ENCODE measurements at places on chromosomes 3 and 15.

DNA sequence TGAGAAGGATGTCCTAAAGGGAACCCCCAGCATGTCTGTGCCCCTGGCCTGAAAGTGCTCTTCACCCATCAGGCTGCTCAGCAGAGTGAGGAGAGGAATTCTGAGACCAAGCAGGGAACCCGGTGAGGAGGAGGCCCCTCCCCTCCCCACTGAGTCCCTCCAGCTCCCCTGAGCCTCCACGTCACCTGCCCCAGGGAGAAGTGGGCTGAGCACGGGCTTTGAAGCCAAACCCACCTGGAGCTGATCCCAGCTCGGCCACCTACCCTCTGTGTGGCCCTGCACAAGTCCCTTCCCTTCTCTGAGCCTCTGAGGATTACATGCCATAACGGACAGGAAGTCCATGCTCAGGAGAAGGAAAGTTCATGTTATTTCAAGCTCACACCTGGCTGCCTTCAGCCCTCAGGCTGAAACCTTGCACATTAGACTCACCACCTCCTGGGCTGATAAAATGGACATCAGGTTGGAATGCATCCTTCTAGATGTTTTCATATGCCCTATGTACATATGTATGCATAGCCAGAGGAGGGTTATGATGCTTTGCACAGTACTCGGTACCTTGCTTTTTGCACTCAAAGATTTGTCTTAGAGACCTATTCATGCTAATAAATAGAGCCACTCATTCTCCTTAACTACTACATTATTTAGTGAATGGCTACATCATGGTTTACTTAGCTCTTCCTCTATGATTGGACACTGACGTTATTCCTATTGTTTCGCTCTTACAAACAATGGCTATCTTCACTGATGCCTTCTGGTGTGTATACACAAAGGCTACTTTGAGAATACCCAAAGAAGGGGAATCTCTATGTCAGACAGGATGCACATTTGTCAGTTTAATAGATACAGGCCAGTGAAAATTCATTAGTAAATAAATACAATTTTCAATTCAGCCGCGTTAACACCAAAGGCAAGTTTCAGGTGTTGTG lies 31.6 kb upstream of the GATA2 start:
- no peak for DNase-seq

DNA sequence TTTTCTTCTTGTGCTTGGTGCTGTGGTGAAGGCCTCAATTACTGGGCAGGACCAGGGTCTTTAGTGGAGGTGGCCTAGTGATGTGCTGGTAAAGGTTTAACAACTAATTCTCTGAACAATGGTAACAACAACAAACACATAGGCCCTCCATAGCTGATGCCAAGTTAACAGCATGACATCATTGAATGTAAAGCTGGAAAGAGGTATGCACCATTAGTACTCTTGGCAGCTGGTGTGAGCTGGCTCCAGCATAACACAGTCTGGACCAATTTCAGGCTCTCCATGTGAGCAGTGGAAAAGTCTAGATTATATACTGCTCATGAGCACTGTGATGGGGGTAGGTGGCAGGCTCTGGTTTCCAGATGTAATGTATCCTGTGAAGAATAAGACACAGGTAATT lies 61.8 kb downstream of the SLC7A14 start:
- no peak for DNase-seq

DNA sequence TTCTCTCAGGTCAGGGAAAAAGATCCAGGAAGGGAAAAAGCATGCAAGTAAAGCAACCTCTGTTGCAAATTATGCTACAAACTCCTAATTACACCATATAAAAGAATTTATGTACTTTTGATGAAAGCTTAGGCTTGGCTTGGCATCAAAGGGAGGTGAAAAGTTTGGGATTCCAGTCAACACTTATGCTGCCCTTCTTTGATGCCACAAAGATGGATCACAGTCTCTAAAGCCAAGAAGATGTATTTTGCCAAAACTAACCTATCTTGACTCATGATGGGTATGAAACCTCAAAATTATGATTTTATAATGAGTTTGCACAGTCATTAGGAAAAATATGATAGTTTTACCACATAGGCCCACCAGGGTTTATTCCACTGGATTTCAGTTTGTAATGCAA lies 101.0 kb upstream of the CCDC80 start:
- no peak for DNase-seq

DNA sequence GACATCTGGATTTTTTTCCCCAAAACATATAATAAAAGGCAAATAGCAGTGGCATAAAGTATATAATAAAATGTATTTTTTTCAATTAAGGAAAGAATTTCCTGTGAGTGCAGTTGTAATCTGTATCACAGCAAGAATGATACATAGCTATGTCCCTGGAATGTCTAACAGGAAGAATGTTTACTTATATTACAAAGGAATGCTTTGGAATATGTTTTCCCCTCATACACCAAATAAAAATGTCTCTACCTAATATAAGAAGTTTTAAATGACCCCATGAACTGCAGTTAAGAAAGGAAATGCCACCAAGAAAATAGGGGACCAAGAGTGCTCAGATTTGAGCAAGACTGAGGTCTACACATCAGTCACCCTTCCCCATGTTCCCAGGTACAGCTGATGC lies 38.0 kb upstream of the ATP11B start:
- DNase-seq = no peak

DNA sequence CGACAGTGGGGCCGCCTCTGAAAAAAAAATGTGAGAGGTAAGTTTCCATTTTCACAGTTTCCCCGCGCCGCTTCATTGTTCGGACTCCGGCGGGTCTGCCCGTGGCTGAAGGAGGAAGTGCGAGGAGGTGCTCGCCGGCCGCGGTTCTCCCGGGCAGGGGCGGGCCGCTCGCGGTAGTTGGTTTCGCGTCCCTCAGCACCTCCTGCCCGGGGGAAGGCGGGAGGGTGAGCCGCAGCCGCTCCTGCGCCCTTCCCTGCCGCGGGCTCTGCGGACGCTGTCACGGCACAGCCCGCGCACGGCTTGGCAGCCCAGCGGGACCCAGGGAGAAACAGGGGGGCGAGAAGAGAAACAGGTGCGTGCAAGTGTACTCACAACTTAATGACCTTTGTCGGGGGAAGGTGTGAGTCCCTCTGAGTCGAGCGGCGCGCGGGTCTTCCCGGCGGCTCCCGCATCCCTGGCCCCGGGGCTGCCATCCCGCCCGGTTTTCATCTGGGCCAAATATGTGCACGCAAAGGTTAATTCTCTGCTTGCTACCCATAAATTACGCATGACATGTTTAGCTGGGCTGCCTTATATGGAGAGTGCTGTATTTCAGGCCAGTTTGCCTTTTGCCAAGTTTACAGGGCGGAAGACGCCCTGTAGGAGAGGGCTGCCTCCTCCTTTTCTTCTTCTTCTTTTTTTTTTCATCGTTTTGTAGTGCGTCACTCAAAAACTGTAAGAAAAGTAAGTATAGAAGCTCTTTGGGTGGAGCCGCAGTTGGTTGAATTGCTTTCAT lies 514 bp downstream of the MBNL1 start:
- DNase-seq = peak; percentile 69

DNA sequence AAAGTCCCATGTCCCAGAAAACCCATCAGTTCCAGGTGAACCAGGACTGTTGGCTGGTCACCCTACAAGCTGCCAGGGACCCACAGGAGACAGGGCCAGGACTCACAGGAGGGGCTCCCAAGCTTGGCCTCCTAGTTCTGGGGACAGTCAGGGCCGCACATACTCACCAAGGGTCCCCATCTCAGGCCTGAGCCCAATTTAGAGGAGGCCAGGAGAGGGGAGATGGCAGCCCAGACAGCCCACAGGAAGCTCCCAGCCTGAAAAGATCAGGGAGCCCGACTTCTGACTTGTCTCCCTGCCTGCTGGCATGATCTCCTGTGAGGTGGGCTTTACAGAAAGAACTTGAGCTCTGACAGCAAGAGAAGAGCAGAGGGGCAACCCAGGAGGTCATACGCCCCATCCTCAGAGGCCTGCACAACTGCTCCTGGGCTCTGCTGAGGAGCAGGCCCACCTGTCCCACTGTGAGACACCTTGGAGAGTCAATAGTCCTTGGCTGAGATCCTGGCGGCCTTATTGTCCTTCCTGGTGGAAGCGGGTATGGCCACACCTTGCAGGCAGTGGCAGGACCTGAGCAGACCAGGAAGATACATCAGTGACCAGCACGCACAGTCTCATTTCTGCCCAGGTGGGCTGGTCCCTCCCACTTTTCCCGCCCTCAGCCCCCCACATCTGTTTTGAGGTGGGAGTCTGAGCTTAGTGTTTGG lies 2.5 kb upstream of the ISLR start:
- DNase-seq = no peak

DNA sequence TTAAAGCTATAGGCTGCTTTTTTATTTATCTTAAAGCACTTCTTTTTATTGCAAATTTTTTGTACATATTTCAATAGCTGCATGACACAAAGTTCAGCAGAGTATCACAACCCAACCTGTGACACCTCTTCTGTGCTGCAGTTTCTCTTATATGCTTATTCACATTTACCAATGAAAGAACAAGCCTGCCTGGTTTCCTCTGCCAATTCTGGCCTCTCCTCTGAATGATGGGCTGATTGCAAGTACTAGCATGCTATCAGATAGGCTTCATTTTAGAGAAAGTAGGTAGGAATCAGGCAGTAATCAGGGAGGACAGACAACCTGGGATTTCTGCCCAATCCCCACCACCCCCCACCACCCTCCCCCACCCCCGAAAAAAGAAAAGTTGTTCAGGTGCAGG lies 26.6 kb downstream of the ACKR4 start:
- peak; percentile 21 for DNase-seq

DNA sequence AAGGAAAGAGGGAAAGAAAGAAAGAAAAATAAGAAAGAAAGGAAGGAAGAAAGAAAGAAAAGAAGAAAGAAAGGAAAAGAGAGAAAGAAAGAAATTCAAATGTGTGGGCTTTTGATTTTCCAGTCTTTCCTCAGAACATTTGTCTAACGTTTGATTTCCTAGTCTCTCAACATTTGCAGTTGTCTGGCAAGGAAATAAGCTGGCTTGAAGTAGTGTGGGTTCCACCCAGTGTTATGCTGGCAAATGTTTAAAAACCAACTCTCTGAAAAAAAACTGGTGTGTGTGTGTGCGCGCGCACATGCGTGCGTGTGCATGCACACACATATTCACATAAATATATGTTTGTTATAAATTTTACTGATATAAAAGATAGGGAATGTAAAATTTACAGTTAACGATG lies 54.6 kb upstream of the C3orf49 start:
- DNase-seq = no peak

- no peak for DNase-seq
These were observed 16.9 kb downstream of the POPDC2 start for GRCh38 chr3:119643528-119643927.

DNA sequence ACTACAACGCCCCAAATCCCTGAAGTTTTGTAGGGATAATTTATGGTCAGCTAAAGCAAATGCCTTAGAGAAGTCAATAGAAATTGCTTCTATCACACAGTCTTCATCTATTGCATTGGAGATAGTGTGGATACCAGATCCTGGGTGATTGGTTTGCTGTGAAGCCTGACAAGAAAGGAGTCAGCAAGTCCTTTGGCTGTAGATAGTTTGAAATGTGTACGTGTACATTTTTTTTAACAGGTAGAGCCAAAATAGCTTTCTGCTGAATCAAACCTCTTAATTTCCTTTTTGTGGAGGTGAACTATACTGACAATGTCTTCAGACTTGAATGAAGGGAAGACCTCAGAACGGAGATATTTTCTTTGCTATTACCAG lies 312.3 kb downstream of the ZBBX start:
- no peak for DNase-seq

DNA sequence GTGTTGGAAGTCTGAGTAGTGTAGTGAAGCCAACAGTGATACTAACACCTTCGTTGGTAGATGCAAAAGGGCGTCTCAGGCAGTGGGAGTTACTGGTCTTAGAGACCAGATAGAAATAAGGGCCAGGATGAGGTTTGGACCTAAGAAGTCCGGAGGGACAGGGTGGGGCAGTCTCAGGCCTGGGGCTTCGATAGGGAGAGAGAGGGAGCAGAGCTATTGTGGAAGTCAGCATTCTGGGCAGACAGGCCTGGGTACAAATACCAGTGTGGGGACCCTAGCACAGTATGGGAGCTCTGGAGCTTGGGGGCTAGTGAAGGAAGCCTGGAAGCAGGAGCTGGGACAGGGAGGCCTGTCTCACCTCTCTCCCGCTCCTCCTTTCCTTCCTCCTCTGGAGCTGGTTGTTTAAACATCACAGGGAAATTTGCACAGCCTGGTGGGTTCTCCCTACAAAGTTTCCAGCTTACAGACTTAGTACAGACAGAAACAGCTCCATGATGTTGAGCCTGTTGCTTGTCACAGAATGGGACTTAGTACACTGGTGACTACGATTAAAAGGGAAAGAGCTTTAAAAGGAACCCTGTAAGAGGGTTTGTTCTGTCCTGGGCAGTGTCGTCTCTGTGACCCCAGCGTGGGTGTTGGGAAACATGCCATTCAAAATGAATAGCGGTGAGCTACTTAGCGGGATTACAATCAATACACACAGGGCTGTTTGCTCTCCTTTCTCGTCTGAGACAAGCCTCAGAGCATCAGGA lies 76.4 kb upstream of the TNFAIP8L3 start:
- no peak for DNase-seq

- DNase-seq = no peak
These were observed 44.8 kb upstream of the RAF1 start for GRCh38 chr3:12708584-12709192.

DNA sequence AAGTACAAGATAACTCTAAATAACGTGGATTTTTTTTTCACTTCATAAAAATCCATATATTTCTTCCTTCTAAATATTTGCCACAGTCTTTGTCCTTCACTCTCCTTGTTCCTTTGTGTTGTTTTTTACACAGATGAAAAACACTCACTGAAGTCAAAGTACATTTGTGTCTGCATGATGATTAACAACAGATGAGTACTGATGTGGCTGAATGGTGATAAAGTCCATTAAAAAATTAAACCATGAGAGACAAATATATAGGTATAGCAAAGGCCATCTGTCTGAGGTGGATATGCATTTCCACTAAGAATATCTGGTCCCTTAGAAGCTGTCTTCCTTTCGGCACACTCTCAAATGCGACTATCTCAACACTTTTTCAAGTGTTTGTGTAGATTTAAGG lies 317.5 kb upstream of the MCTP2 start:
- DNase-seq = no peak

DNA sequence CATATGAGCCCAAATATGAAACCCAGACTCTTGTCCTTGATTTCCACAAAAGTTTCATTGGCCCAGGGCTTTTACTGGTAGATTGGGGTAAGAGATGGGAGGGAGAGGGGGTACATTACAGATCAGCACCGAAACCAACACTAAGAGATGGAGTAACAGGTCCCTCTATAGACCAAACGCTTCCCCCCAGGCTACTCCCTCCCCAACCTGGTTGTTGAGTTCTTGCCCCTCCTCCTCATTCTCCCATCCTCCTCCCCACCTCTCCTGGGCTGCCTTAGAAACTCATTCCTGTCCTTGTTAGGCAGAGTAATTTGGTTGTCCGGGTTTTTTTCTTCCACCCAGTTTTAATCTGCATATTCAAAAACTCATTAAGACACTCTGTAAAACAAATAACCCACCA lies 74.1 kb downstream of the MESD start:
- no peak for DNase-seq

Measured in prostate gland (tissue), 2 donors.